ENCODE measurements at places on chromosomes 4 and X. TPM values are rescaled to one million over a fixed set of nuclear protein-coding genes. Genes with fewer than 3 reads are reported as not detected.

- H3K4me3 ChIP-seq, result no peak overlapping the region
- no peaks in the 10 kb centered on the region for H3K4me1 ChIP-seq
- no peaks in the 10 kb centered on the region for H3K27me3 ChIP-seq
Measured at GRCh38 chrX:39710776-39711175, 387.0 kb downstream of the BCOR start.

GRCh38 chr4:87895964-87896621 is 63.3 kb downstream of the MEPE start:
- H3K4me3 ChIP-seq, result no peak overlapping the region
- H3K4me1 ChIP-seq, result peaks cover 8% of the 10 kb centered on the region
- peak overlapping the region; percentile 75 for H3K27ac ChIP-seq
- DNase-seq, result peak; percentile 64
- peaks cover 3% of the 10 kb centered on the region for H3K36me3 ChIP-seq
- no peaks in the 10 kb centered on the region for H3K27me3 ChIP-seq

DNA sequence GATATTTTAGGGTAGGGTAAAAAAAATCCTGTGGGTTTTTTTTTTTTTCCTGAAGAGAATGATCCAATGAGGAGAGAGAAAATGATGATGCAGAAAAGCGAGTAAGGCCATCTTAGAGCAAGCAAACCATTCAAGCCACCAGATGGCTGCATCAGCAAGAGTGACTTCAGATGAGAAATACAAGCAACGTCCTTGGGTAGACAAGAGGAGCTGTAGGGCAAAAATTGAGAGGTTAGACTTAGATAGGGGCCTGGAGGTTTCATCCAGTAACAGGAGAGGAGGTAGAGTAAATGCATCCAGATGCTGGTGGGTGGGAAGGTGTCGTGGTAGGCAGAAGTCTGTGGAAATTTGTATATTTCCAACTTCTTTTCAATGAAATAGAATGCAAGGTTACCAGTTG is 14.6 kb downstream of the FTHL17 start:
- no peak overlapping the region for H3K27ac ChIP-seq
- no peaks in the 10 kb centered on the region for H3K36me3 ChIP-seq
- no peaks in the 10 kb centered on the region for H3K4me1 ChIP-seq
- DNase-seq, result no peak
- H3K4me3 ChIP-seq, result no peak overlapping the region
- no peaks in the 10 kb centered on the region for H3K27me3 ChIP-seq

Gene NDP
- total RNA-seq, result 0.27 TPM
